Muscle of back (tissue), 13 donors: ENCODE measurements at places on chromosomes 5 and 9.

DNA sequence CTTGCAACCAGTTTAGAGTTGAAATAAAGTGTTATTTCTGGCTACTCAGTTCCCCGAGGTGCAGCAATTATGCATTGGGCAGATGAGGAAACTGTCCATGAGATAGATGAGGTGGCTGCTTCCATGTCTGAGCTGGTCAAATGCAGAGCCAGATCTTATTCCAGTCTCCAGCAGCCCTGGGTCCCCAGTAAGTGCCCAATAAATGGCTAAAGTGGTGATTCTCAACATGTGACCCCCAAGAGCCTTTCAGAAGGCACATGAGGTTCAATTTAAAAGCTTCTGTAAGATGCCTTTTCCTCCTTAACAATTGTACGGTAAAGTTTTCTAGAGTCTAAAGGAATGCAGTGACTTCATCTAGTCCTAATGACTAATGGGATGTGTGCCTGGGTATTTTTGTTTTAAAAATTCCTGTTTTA lies 17.5 kb downstream of the ATOX1 start:
- DNase-seq = peak; percentile 61

DNA sequence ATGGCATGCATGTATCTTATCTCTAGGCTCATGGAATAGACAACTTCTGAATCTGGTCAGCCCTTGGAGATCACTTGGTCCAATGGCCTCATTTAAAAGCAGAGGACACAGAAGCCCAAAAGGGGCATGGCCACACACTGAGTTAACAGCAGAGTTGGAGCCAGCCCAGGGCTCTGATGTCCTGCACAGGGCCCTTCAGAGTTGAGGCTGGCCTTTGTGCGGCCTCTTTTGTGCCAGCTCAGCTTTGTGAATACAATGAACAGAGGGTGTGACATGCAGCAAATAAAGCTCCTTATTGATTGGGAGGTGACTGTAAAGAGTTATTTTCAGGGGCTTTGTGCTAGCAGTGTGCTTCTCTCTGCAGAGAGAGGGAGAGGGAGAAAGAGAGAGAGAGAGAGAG lies 150.1 kb upstream of the STK32A start:
- DNase-seq = no peak

DNA sequence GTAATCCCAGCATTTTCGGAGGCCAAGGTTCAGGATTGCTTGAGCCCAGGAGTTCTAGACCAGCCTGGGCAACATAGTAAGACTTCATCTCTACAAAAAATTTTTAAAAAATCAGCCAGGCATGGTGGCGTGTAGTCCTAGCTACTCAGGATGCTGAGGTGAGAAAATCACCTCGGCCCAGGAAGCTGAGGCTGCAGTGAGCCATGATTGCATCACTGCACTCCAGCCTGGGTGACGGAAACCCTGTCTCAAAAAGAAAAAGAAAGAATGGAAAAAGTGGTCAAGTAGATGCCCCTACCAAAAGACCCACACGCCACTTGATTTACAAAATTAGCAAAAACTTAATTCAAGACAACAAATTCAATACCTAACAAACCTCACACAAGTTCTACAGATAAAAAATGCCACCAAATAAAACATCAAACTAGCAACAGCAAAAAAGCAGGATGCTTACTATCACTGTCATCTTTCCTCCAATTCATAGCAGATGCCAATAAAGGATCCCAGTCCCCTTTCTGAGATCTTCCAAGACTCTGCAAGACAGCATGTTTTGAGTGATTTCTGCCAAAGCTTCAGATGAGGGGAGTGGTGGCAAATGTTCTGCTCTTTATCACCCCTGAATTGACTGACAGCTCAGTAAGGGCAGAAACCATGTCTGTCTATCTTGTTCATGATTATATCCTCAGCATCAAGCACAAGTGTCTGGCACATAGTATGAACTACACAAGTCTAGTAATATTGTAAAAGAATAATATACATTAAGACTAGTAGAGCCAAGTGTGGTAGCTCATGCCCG lies 34.2 kb upstream of the TESK1 start:
- DNase-seq = no peak

DNA sequence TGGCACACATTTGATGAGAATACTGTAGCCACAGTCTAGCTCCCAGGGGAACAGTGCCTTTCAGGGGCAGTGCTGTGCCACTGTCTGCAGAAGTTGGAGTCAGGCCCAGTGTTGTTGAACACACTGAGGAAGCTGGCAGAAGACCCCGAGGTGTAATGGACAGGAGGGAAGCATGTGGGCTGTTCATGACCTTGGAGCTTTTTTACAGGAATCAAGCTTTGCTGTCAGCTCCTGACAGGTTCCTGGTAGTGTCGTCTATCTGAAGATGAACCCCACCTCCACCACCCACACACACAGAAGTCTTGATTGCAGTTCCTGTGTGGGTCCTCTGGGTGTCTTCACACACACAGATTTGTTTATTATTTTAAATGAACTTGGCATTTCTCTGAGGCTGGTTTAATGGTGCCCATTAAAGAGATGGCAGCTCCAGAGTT lies 40.3 kb upstream of the TNFAIP8 start:
- DNase-seq = no peak
